ENCODE measurements at places on chromosomes 12 and 14.

GRCh38 chr12:46908936-46909635 is 83.3 kb upstream of the SLC38A4 start:
- no peak for DNase-seq

DNA sequence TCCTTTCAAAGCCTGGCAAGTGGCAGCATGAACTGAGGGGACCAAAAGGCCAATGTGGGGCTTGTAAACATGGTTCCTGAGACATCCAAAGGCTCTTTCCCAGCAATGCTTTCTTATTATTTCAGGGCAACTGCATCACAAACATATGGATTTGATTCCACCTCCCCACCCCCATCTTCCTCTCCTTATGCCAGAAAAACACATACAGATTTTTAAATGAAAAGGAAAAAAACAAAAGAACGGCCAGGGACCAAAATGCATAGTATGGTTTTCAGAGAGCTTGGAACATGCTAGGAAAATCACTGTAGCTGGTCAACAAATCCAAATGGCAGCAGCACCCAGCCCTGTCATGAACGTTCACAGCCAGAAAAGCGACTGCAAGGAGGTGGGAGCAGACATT is 167.6 kb downstream of the ANO2 start:
- no peak for DNase-seq

GRCh38 chr12:1697271-1697670 is 6.4 kb downstream of the ADIPOR2 start:
- no peak for DNase-seq

DNA sequence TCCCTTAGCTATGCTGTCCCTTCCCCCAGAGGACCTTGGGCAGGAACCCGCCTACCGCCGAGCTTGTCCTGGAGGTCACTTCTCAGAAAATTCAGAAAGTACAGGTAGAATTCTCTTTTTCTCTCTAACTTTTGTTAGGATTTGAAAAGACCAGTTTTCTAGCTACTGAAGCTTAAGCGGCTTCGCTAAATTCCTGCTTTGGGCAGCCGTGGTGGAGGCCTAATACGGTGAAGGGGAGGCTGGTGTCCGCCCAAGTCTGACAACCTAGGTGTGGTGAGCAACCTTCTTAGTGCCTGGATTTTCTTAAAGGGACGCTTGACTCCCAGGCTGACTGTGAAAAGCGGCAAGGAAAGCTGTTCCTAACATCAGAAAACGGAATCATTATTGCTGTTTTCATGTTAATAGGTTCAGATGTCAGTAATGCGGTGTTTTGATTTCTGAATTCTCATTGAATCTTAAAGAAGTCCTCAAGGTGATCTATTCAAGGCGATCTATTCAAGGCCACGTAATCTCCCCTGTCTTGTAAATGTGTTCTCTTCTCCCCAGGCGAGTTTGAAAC is 835 bp downstream of the FGD4 start:
- no peak for DNase-seq

DNA sequence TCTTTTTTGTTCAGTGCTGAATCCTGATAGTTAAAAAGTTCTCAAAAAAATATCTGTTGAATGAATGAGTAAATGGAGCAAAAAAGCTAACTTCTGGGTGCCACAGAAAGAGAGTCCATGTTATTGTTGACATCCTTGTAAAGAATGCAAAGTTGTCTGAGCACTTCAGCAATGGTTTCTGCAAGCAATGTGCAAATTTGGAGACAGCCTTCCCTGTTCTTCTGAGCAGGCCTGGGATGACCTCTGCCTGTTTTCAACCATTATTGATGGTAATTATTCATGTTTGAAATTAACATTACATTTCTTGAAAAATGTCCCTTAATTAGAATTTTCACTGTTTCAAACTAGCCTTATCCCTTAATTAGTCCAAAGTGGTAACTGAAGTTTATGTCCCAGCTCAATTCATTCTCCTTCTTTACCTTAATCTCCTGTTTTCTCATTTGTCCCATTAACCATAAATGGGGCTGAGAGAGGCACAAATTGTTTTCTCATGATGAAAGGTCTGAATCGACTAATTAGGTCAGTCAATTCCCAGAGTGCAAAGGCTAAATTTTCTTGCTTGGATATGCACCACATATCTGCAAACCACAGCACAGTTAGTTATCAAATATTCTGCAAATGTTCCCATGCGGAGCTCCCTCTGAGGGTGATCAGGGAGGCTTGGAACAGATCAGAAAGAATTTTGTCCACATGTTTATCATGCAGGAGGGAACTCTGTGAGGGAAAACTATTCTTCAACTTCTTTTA is 139.4 kb upstream of the KRR1 start:
- DNase-seq: peak; percentile 32

GRCh38 chr12:112549031-112549430 is 130.3 kb downstream of the PTPN11 start:
- no peak for DNase-seq

DNA sequence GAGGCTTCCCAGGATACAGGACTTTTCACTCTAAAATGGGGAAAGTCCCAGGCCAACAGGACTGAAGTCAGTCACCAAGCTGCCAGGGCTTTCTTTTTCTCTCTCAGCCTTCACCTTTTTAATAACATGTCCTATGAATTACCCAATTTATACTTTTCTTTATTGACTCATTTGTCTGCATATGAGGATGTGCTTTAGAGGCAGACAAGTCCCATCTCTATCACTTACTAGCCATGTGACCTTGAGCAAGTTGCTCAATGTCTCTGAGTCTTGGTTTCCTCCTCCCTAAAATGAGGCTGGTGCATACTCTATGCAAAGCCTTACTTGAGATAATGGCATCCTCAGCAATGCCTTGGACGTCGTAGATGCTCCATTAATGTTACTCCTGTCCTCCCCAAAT is 98.1 kb upstream of the TMPO start:
- no peak for DNase-seq

DNA sequence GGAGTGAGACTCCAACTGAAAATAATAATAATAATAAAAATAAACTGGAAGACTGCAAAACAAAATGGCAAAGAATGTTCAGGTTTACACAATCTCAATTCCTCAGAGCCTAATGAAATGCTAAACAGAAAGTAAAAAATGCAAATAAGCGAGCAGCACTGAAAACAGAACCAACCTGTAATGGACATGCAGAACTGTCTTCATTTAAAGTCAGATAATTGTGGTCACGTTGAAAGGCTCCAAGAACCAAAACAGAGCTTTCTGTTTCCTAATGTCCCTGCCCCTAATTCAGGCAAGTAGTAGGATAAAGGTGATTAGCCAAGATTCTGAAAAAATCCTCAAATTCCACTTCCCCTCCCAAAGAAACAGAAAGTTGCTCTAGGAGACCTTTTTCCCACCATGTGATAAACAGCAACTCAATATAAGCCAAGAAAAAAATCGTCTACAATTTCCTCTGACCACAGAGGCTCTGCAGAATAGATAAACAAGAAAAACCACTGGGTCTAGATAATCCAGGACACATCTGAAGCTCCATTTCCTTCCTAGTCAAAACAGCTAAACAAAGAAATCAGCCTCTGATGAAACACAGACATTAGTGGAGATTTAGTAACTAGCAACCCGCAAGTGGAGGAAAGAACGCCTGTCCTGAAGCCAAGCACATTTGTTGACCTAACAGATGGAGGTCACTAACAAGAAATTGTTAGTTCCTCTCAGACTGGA is 3.0 kb downstream of the MIS18BP1 start:
- DNase-seq: no peak

DNA sequence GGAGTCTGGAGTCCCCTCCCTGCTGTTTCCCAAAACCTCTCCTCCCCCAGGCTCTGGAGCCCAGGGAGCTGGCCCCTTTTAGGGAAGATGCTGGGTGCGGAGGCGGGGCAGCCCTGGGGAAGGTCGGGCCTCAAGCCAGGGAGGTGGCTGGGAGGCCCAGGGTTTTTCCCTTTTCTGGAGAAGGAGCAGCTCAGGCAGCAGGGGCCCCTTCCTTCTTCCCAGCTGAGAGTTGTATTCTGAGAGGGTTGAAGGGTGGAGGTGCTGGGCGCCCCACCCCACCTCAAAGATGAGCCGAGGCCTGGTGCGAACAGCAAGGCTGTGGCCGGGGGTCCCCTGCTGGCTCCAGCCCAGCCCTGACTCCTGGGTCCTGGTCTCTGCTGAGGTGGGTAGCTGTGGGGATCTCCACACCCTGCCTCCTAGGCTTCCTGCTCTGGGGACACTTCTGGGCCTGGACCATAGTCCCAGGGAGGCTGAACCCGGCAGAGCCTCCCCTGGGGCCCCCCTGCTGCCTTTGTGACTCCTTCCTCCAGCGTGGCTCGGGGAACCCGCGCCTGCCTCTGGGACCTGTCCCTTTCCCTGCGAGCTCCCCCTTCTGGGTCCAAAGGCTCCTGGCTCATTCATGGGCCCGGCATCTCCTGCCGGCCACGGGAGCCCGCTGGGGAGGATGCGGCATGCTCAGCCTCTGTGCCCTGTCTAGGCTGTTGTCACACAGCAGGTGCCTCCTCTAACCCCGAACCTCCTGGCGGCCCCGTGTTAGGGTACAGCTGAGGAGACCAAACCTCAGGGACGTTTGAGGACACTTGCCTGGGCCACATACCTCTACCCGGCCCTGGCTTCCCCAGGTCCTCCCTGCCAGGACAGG is 4.4 kb downstream of the TRMT61A start:
- DNase-seq: peak; percentile 16

- no peak for DNase-seq
Measured at GRCh38 chr14:95295600-95296376, 23.9 kb downstream of the CLMN start.

DNA sequence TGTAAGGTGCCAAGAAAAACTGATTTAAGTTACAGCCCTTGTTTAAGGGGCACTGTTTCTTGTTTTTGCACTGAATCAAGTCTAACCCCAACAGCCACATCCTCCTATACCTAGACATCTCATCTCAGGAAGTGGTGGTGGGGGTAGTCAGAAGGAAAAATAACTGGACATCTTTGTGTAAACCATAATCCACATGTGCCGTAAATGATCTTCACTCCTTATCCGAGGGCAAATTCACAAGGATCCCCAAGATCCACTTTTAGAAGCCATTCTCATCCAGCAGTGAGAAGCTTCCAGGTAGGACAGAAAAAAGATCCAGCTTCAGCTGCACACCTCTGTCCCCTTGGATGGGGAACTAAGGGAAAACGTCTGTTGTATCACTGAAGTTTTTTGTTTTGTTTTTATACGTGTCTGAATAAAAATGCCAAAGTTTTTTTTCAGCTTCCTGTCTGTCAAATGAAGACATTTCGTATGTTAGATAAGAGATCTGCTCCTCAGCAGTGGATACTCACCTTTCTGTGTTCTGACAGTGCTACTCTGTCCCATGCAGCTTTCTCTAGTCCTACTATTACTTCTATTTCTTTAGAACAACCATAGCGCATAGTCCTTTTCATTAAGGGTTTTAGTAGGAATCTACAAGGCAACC is 1.2 kb upstream of the PA2G4 start:
- DNase-seq: no peak

DNA sequence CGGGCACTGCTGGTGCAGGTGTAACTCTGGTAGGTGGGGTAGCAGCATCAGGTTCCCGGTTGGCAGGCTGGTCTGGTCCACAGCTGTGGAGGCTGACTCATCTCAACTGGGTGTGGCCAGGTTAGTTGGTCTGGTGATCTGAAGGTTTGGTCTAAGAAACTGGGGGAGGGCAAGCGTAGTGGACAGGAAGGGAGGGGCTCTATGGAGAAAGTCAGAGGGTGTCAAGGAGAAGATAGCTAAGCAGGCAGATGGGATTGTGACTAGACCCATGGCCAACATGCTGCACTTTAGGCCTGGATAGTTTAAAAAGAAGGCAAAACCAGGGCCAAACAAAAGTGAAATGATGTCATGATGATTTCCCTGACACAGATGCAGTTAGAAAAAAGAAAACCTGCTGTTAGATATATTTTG is 7.9 kb downstream of the TRIM9 start:
- no peak for DNase-seq

GRCh38 chr12:81502912-81503695 is 256.0 kb downstream of the PPFIA2 start:
- no peak for DNase-seq

GRCh38 chr14:105204206-105204930 is 23.3 kb upstream of the NUDT14 start:
- DNase-seq: peak; percentile 6

GRCh38 chr12:121783766-121784165 is 9.7 kb downstream of the RHOF start:
- DNase-seq: no peak

GRCh38 chr14:21874167-21874566 is 200.5 kb upstream of the OR4E1 start:
- no peak for DNase-seq

GRCh38 chr14:76986231-76986565 is 42.3 kb downstream of the IRF2BPL start:
- DNase-seq: no peak

DNA sequence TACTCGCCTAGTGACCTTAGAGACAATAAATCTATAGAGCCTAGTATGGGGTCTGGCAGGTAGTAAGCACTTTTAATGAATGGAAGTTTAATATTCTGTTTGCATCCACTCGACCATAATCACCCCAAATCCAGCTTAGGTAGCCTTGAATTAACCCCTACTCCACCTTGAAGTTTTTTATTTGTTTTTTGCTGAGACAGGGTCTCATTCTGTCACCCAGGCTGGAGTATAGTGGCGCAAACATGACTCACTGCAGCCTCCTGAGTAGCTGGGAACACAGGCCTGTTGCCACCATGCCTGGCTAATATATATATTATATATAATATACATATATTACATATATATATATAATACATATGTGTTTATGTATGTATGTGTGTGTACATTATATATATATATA is 38.8 kb downstream of the MDM2 start:
- DNase-seq: no peak

DNA sequence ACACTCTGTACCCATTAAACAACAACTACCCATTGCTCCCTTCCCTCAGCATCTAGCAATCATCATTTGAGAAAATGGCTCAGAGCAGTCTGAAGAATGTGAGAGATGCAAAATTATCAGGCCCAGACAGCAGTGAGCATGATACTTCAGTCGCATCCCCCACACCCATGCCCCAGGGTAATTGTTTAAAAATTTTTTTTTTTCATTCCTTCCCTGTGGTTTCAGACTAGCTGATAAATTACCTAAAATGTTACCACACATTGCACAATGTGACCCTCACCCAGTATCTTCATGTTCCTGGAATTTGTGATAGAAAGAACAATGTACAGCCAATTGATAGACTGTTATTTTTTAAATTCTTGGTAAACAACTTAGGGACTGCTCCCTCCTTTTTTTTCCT is 11.3 kb upstream of the USP15 start:
- no peak for DNase-seq

DNA sequence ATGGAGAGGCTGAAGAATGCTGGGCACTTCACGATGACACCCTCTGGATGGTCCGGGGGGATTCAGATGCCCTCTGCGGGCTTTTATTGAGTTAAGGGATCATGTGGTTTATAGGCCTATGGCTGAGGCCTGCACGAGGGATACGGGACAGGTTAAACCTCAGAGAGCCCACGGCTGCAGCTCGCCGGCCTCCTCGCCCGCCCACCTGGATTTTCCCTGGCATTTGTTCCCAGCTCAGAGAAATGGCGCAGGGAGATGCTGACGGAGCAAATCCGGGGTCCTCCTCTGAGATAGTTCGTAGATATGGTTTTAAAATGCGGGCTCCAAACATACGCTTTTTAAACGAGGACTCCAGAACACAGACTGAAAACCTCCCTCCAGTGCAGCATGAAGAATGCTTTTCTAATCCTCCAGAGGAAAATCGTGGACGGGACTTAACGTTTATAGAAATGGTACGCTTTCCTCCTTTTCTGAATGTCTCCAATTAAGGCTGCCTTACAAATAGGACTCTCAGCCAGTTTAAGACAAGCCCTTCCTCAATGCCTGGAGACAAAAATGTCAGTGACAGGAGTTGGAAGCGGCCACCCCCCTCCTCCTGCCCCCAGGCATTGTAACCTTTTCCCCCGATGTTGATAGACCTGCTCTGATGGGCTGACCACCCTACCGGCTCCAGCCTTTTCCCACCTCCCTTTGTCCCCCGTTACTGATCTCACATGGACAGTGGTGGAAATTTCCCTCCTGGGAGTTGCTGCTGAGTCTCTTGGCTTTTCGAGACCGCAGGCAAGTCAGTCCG is 16.6 kb downstream of the CCND2 start:
- peak; percentile 32 for DNase-seq

All from retina (tissue), 1 donor.